Smooth muscle cell of the umbilical artery (primary cell): ENCODE measurements at places on chromosomes 5 and 9. TPM values are rescaled to one million over a fixed set of nuclear protein-coding genes. Genes with fewer than 3 reads are reported as not detected.

Gene NUDT12
- total RNA-seq, result 10.1 and 17.2 TPM in 2 replicates

Gene PCDHA6
- total RNA-seq, result 0.60 and 0.89 TPM in 2 replicates

Gene PPP3R2
- not detected in 2 replicates for total RNA-seq

Gene LCN9
- not detected in 2 replicates for total RNA-seq

Gene DMGDH
- total RNA-seq, result 0.30 and 0.37 TPM in 2 replicates

Gene BTNL8
- total RNA-seq, result not detected in 2 replicates

Gene PCDHA1
- total RNA-seq, result under 0.01 and 0.09 TPM in 2 replicates

Gene RBM18
- 11.0 and 13.9 TPM in 2 replicates for total RNA-seq

Gene IFNA6
- total RNA-seq, result not detected in 2 replicates

Gene LRRC19
- total RNA-seq, result not detected in 2 replicates

Gene INSL6
- not detected in 2 replicates for total RNA-seq

Gene NMUR2
- not detected in 2 replicates for total RNA-seq
